ENCODE measurements at places on chromosomes 16 and 17.

GRCh38 chr16:1283996-1284616 lies 25.3 kb upstream of the UBE2I start:
- peak; percentile 33 for DNase-seq

DNA sequence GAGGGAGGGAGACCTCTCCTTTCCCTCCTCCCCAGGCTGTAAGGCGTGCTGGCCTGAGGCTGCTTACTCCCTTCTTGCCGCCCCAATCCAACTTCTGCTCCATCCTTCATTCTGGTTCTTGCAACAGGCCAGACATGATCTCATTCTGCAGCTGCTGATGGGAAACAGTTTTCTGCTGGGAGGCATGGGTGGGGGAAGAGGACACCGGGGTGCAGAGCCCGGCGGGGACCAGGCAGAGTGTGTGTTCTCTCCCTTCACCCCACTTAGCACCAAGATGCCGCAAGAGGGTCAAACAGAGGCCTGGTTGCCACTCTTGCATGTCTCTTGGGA lies 1.4 kb downstream of the SARM1 start:
- DNase-seq = no peak

- no peak for DNase-seq
Observed at GRCh38 chr17:57593739-57594462, 151.2 kb downstream of the CCDC182 start.

DNA sequence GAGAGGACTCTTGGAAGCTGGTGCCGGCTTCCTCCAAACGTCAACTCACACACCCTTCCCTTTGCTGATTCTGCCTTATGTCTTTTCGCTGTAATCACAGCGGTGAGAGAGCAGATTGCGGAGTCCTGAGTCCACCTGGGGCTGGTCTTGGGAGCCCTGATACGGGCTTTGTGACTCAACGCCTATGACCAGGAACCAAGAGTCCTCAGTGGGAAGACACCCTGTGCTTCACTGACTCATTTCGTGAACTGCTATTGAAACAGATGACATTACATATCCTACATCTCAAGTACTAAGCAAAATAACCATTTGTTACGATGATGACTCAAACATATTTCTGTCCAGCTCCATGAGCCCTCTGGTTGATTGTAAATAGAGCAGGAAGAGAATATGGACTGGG lies 90.7 kb upstream of the CREBBP start:
- DNase-seq = no peak

GRCh38 chr16:30956601-30957455 lies 726 bp upstream of the SETD1A start:
- peak; percentile 89 for DNase-seq

DNA sequence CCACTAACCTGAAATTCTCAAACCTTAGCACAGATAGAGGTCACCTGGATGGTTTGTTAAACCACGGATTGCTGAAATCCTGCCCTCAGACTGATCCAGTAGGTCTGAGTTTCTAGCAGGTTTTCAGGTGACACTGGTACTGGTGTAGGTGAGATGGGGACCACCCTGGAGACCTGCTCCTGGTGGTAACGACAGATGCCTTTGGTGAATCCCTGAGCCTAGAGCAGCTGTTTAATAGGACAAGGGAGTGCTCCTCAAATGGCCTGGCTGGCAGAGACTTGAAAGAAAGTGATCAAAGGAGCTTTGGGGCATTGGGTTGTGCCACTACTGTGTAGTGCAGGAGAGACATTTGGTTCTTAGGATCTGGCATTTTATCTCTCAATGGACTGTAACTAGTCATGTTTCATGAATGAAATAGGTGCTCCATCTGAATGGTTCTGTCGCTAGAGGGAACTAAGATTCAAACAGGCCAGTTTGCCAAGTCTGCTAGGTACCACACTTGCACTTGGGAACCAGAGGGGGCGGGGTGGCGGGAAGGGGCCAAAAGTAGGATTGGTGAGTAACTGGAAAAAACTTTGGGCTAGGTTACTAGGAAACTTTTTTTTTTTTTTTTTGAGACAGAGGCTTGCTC lies 2.9 kb upstream of the IFI35 start:
- DNase-seq = no peak

DNA sequence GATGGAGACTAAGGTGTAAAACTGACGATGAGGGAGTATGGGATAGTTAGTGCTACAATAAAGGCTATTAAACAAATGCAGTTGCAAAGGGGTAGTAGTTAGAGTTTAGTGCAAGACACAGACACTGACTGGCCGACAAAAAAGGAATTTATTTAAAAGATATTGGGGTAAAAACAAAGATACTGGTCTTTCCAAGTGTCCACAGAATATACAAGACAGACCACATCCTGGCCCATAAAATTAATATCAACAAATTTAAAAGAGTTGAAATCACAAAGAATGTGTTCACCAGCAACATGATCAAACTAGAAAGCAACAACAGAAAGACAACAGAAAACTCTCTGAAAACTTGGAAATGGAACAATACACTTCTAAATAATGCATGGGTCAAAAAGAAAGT lies 54.7 kb downstream of the CFDP1 start:
- DNase-seq = no peak

GRCh38 chr17:76989519-76989918 lies 121.3 kb downstream of the MGAT5B start:
- no peak for DNase-seq

DNA sequence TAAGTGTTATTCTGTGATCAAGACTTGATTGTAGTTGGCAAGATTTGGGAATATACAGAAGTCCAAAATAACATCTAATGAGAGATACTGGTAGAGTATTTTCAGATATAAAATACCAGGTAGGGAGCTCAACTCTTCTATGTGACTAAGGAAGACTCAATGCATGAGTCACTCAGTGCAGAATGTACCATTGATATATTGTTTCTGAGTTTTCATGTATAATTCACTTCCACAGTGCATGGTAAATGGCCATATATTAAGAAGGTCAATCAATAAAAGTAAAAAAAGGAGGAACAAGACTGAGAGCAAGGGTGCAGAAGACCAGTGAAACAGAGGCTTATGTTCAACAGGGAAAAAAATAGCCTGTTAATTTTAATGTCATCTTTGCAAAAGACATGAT lies 1387.9 kb downstream of the CDH8 start:
- DNase-seq = no peak

- no peak for DNase-seq
Observed at GRCh38 chr17:81131486-81132196, 33.7 kb upstream of the PVALEF start.

DNA sequence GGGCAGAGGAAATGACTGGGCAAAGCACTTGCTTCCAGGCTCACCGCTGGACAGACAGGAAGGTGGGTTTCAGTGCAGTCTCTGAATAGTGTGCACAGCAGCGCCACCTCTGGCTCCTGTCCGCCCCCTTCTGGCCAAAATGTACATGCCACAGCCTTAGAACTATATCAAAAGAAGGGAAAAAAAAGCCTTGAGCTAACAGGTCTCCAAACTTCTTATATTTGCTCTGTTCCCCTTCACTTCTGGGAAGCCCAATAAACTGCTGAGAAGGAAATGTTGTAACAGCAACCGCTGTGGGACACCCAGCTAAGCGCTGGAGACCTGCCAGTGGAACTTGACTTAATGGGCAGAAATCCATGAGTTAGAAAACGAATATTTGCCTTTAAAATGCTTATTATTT lies 17.5 kb downstream of the COG7 start:
- DNase-seq = peak; percentile 43

DNA sequence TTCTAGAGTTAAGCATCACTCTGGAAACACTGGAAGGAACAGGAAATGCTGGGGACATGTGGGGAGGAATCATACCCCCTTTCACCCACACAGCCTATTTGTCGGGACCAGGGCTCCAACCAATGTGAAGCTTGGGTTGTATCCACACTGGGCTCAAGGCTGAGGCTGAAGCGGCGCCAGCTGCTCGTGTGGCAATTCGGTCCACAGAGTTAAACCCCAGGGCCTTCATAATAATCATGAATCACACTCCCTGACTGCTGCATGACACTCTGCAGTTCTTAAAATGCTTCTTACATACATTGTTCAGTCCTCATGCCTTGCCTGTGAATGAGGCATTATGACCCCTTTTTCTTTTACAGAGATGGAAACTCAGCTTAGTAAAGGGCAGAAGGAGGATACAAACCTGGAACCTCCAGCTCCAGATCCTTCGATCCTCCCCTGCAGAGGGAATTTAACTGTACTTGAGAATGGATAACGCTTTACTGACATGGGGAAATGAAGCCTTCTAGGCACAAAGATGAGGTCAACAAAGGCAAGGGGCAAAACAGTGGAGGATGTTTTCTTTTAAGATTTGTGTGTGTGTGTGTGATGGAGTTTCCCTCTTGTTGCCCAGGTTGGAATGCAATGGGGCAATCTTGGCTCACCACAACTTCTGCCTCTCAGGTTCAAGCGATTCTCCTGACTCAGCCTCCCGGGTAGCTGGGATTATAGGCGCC lies 72.7 kb downstream of the SOX9 start:
- no peak for DNase-seq

DNA sequence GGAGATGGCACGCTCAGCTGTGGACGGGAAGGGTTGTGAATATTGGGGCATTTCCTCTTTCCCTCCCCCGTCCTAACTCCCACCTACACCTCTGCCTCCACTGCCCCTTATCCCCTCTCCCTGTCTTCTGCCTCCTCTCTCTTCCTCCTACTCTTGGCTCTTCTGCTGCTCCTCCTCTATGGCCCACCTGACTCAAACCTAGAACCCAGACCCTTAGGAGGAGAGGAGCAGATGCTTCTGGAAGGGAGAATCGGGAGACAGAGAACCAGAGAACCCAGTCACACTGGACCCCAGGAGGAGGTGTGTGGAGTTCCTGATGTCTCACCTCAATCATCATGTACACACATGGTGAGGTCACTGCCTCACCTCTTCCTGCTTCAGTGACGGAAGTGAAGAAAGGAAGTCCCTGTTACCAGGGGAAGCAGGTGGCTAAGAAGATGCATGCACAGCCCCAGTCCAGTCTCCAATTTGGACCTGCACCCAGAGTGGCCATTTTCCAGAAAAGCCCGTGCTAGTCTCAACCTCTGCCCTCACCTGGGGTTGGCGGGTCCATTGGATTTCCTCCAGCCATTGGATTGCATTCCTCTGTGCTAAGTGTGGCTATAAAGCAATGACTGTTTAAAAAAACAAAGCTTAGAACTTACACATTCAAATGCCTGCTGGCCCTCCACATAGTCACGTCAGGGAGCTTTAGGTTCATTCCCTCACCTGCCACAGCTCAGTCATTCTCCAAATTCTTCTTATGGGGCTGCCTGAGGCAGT lies 4.0 kb downstream of the RNF222 start:
- no peak for DNase-seq

DNA sequence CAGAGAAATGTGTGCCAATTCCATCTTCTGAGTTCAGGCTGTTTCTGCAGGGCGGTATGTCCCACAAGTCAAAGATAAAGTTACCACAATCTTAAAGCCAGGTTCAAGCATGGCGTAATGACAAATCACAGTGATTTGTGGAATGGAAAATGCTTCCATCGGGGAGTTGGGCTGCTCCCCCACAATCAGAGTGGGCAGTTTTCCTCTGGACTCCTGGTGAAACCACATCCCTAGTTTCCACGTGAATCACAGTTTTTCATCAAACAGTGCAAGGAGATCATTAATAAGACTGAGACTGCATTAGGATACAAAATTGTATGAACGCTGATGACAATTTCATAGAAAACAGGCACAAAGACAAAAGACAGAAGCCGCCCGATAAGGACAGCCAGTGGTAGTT lies 3.6 kb downstream of the LITAF start:
- no peak for DNase-seq

DNA sequence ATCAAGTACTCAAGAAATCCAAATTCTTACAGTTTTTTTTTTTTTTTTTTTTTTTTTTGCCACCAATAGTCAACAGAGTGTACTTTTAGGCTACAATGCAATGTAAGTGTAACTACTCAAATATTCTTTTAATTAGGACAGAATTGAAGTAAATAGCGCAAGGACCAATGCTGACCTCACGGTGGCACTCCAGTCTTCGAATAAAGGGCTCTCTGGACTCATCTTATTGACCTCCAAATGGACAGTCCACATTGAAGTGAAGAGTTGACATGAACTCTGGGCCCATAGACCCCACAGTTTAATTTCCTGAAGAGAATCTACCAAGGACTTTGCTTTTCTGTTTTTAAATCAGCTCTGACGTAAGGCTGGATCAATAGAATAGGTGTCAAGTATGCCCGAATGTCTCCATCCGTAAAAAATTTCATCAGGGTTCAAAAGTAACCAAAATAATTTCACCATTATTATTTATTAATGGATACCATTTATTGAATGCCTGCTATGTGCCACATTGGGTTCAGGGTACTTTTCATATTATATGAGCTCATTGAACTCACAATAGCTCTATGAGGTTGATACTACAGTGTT lies 7.3 kb upstream of the DDX52 start:
- DNase-seq = peak; percentile 21

- DNase-seq = no peak
Observed at GRCh38 chr16:68427649-68428303, 20.5 kb downstream of the SMPD3 start.

- DNase-seq = peak; percentile 51
Observed at GRCh38 chr17:21278450-21279197, 5.9 kb upstream of the MAP2K3 start.

DNA sequence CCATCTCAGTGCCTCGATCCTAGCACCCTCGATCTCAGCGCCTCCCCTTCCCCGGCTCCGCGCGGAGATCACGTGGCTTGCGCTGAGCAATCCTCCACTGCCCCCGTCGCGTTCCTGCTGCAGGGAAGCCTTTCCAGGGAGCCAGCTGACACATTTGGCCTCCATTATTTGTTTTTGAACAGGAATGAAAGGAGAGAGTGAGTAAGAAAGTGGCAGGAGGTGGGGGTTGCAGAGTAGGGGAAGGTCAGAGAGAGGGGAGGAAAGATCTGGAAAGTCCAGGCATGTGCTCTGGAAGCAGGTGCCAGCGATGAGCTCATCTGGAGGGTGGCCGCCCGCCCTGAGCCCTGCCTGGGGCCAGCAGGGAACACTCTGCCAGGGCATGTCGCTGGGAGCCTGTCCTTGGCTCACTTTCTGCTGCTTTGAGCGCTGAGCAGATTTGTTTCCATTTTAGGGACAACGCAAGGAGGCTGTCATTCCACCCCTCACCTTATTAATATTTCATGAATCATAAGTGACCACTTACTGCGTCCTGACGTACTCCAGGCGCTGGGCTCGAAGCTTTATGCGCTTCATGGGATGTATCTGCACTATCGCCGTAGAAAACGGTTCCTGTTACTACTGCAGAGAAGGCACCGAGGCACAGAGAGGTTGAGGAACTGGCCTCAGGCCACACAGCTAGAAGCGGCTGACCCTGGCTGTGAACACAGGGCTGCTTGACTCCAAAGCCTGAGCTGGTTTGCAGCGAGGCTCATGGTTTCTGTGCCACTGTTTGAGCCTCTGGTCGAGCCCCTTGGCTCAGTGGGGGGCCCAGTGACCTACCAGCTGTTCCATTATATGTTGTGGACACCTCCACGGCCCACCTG lies 283.1 kb downstream of the SEC14L1 start:
- DNase-seq = peak; percentile 94

All from tongue (tissue), 3 donors.